ENCODE measurements at places on chromosomes 6 and 20.

GRCh38 chr20:45088247-45088646 is 12.7 kb downstream of the KCNS1 start:
- no peak for DNase-seq

- DNase-seq, result no peak
These were observed 238.4 kb upstream of the AFDN start for GRCh38 chr6:167588181-167588919.

- DNase-seq, result no peak
These were observed 35.3 kb downstream of the METTL24 start for GRCh38 chr6:110322874-110323242.

DNA sequence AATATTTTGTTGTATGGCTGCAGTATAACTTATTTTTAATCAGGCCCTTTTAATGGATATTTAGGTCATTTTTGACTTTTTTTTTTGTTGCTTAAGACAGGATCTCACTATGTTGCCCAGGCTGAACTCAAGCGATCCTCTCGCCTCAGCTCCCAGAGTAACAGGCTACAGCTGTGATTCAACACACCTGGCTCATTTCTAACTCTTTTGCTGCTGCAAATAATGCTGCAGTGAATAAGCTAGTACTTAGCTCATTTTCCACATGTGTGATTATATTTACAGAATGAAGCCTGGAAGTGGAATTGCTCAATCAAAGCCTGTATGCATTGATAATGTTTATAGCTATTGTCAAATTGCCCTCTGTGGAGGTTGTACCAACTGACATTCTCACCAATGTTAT is 1.1 kb downstream of the GTSF1L start:
- DNase-seq, result no peak

GRCh38 chr6:89400912-89401399 is 11.1 kb downstream of the RRAGD start:
- DNase-seq, result no peak

DNA sequence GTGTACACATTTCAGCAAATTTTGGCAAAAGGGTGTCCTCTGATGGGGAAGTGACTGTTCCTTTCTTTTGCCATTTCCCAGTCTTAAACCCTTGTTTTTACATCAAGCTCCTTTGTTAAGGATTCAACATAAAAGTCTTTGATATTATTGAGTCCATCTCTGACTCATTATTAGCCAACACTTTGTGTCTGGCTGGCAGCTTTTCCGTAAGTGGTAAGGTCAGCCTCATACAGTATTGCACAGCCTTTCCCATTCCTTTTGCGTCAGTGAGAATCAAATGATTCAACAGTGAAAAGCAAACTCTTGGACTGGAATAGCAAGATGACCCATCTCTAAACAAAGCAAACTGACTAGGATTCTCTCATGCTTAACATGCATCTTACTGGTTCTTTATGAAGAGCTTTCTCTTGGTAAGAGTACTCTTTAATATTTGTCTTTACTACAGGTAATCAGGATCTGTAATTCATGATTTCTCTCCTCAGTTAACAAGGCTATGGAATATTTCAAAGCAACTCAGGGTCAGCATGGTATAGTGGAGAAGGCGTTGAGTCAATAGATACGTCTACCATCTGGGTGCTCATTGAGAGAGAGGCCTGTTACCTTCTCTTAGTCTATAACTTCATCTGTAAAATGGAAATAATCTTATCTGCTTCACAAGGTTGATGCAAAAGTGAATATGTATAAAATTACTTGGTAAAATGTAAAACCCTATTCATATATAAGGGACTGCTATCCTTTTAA is 183.6 kb downstream of the PRL start:
- DNase-seq, result no peak

- DNase-seq, result no peak
These were observed 511.8 kb upstream of the JARID2 start for GRCh38 chr6:14734052-14734415.

GRCh38 chr6:90343576-90343975 is 46.9 kb upstream of the BACH2 start:
- no peak for DNase-seq

DNA sequence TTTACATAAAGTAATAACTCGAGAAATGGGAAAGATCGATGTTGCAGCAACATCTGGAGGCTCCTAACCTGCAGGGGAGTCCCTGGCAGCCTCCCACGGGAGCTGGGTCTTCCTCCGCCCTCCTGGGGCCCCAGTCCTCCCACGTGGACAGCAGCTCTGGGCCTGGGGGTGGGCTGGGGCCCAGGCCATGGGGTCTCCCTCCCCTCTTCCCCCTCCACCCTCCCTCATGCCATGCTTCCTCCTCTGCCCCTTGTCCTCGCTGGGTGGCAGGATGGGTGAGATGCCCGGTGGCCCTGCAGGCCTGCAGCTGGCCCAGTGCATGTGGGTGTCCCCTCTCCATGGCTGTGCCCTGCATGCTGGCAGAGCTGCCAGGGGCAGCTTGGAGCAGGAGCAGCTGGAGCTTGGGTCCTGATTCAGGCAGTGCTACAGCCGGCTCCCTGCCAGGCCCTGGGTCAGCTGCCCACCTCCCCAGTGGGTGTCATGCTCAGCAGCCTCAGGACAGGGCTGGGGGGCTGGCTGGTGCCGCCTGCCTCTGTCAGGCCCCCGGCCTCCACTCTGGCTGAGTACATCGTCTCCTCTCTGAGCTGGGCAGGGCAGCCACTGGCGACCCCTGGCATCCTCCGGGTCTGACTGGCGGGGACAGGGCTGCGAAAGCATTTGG is 48.9 kb upstream of the BHLHE23 start:
- no peak for DNase-seq

- no peak for DNase-seq
These were observed 16.3 kb downstream of the PDSS2 start for GRCh38 chr6:107442938-107443607.

DNA sequence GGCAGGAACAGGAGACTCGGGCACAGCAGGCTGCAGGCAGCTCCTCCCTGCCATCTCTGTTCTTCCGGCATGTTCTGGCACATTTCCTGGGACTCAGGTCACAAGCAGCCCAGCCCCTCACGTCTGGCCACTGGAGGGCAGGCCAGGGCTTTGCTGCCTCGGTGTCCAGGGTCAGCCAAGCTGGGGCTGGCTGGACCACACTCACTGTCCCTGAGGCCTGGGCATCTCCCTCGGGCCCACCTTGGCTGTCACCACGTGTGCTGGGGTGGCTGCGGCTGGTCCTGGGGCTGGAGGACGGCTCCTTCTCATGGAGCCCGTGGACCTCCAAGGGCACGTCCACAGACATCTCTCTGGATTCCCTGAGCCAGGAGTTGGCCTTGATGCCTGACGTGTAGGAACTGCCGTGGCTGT is 18.5 kb downstream of the FRMD1 start:
- DNase-seq, result no peak

- DNase-seq, result no peak
These were observed 7.9 kb downstream of the GNL1 start for GRCh38 chr6:30548375-30548774.

DNA sequence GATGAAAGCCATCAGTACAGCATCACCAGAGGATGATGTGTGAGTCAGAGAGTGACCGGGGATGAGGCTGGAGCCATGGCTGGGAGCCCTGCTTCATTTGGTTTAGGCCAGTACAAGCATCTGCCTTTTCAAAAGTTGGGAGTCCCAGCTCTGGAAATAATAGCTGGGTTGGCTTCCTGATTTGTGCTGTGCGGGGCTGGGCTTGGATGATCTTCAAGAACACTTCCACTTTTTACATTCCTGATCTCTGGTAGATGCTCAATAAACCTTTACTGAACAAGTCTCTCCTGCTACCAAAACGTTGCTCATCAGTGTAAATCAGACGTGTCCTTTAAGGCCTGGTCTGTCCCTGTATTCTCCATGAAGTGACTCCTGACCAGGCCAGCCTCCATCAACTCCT is 44.1 kb upstream of the ADGRF4 start:
- no peak for DNase-seq

- no peak for DNase-seq
These were observed 6.1 kb upstream of the IFT52 start for GRCh38 chr20:43584448-43585136.

- no peak for DNase-seq
These were observed 47.2 kb downstream of the MUC22 start for GRCh38 chr6:31057426-31058003.

GRCh38 chr6:138517635-138518034 is 18.3 kb upstream of the NHSL1 start:
- no peak for DNase-seq

DNA sequence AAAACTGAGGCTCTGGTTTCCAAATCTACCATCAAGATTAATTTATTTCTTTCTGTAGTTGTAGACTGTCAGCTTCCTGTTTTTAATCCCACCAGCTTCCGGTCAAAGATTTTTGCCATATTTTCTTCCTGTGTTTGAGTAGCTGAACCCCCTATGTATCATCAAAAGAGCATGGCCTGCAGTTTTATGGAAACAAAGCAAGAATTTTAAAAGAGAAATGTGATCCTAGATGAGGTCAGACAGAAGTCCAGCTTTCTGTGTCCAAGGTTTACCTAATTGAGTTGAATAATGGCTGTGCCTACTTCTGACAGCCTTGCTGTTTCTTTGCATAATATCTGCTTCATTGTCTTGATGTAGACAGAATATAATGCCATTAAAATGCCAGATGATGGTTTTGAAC is 163.7 kb downstream of the CARMIL1 start:
- DNase-seq, result no peak

- DNase-seq, result no peak
These were observed 13.1 kb downstream of the MTHFD1L start for GRCh38 chr6:150878347-150879213.

DNA sequence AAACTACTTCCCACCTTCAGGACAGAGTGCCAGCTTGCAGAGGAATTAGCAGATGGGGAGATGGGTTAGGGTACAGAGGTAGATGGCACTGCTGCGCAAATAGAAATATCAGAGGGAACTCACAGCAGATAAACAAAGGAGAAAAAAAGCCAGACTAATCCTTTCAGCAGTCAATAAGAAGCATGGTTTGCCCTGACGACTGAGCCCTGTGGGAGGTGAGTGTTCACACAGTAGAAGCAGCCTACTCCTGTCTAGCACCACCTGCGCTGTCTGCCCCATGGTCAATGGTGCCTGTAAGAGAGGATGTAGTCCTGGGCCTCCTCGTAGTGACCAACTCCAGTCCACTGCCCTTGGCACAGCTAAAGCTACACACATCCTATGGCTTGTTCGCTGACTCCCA is 174.1 kb downstream of the IBTK start:
- no peak for DNase-seq

GRCh38 chr20:63473555-63474449 is 1.3 kb upstream of the KCNQ2 start:
- DNase-seq, result no peak
